ENCODE measurements at places on chromosomes 5 and 9.

DNA sequence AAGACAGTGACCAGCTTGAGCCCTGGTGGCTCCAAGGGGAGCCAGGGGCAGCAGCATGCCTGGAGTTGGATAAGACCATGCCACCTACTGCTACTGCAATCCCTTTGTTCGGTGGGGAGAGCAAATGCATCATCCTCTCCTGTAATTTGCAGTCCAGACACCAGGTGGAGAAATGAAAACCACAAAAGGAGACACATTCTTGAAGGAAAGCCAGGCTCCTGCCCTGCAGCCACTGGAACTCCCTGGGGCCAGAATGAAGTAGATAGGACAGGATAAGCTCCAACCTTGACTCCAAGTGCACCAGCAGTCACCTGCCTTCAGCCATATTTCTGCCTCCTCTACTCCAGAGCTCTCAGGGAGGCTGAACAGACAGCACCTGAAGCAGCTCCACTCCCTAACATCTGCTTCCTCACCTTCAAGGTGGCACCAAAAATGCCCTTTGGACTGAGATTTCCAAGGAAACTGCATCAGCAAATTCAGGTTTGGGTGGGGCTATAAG, 65.1 kb upstream of the IQGAP2 start:
- DNase-seq: peak; percentile 74

DNA sequence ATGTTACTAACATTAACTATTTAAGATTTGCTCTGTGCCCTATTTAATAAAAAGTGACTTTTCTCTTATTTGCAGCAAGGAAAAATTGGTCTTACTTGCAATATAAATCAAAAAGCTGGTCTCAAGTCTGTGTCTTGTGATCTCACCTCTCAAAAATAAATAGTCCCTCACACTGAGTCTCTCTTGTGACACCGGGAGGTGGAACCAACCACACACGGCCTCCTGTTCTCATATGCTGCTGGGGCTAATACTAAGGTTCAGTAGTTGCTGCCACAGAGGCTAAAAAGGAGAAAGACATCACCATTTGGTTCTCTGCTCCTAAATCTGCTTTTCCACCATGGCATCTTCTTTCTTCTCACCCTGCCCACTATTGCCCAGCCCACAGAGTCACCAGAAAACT, 175.8 kb upstream of the FTMT start:
- DNase-seq: no peak

DNA sequence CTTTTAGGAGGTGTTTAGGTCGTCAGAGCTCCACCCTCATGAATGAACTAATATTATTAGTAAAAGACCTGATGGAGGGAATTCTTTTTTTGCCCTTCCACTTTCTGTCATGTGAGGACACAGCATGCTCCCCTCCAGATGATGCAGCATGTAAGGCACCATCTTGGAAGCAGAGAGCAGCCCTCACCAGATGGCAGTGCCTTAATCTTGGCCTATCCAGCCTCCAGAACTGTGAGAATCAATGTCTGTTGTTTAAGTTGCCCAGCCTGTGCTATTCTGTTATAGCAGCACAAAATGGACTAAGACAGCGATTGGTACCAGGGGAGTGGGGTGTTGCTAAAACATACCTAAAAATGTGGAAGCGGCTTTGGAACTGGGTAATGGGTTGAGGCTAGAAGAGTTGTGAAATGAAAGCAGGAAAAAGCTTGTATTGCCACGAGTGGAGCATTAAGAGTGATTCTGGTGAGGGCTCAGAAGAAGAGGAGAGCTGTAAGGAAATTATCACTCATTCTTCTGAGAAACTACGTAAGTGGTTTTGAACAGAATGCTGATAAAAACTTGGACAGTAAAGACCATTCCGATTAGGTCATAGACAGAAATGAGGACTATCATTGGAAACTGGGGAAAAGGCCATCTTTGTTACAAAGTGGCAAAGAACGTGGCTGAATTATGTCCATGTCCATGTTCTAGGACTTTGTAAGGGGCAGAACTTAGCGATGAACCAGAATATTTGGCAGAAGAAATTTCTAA, 28.6 kb downstream of the PTPDC1 start:
- no peak for DNase-seq

- no peak for DNase-seq
Measured at GRCh38 chr5:132612846-132613245, 45.1 kb upstream of the IL13 start.

GRCh38 chr9:136886610-136887597, 588 bp downstream of the TRAF2 start:
- DNase-seq: peak; percentile 22
